Ammon's horn (tissue), 1 donor: ENCODE measurements at places on chromosomes 4 and X.

DNA sequence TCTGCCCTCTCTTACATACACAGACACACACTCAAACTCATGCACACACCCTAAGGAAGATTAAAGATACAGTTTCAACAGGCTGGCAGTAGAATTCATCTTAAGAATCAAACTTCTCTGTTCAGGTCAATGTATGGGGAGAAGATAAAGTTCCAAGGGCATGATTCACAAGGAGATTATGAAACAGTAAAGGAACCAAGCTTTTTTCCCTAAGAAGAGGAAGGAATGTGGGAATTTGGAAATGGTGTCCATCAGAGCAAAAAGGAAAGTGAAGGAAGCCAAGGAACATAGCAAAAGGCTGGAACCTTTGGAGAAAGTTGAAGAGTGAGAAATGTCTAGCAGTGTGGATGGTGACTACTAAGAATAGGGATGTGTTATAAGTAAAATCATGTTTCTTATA, 191.0 kb upstream of the NPY2R start:
- DNase-seq: no peak

DNA sequence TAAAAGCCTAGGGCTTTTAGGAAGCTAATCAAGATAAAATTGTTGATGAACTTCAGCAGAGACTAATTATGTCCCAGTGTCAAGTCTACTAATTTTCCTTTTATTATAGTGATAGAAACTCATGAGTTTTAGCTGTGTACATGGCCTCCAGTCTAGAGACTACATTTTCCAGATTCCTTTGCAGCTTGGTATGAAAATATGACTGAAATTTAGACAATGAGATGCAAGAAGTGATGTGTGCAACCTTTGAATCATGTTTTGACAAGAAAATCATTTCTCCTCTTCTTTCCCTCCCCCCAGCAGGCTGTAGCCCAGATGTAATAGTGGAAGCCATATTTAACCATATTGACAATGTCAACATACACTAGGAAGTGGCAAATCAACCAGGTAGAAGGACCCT, 30.3 kb upstream of the IL13RA2 start:
- no peak for DNase-seq

- DNase-seq: no peak
Observed at GRCh38 chr4:10598829-10599228, 85.7 kb downstream of the CLNK start.

DNA sequence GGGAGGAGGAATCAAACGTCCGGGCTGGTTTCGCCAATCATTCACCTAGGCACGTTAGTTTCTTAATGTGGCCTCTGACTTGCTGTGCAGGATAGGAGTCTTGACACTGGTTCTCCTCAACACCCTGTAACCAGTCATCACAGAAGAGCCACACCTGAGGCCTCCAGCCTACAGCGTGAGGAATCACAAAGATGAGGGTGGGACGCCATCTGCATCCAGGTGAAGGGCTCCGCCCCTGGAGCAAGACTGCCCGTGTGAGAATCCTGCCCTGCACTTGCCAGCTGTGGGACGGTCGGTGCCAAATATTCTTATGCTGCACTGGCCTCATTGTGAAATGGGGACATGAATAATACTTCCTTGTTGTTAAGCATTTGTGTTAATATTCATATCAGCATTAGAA, 35.7 kb upstream of the TSPAN5 start:
- no peak for DNase-seq

GRCh38 chr4:22170353-22170752, 221.8 kb upstream of the KCNIP4 start:
- no peak for DNase-seq

DNA sequence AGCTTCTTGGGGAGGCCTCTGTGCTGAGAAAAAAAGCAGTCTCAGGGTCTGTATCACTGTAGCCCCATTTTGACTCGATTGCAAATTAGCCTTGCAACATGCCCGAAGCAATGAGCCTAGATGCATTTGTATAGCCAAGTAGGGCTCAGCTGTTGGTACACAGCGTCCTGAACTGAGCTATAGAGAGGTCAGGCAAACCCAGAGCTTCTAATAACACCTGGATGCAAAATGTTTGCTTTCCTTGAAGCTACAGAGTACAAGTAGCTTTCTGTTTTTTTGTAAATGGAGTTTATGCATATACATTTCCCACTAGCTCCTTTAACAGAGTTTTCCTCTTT, 87.8 kb downstream of the PLAC1 start:
- DNase-seq: no peak

DNA sequence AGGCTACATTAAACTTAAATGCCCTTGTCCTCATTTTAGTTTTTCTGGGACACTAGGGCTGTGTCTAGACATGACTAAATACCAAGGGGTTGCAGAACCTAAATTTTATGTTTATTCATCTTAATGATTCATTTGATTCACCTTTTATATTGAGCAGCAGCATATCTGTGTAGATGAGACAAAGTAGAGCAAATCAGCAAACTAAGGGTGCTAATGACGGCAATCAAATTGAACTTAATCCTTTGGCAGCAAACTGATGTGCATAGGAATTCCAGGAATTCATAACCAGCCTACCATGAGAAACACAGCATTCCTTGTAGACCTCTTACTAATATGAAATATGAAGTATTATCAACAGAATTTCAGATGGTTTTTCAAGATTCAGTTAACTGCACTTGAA, 25.1 kb downstream of the EPHA5 start:
- no peak for DNase-seq

DNA sequence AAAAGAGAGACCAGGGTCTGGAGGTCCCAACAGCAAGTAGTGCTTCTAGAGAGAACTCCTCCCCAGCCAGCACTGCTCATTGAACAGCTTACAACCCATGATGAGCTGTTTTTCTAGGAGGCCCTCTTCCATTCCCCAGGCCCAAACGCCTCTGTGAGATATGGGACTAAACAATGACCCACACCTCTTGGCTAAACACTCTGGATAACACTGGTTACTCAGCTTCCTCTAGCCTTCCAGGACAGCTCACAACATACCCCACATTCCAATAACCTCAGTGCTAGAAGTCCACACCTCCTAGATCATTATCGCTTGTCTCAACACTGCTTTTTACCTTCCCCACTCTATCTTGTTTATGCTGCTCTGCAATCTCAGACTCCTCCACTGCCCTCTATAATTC, 35.4 kb upstream of the PGRMC2 start:
- no peak for DNase-seq

- DNase-seq: no peak
Observed at GRCh38 chr4:99008051-99008450, 12.5 kb downstream of the METAP1 start.

GRCh38 chr4:1375761-1376322, 28.8 kb downstream of the UVSSA start:
- DNase-seq: no peak

GRCh38 chr4:184094532-184095159, 123.0 kb downstream of the ENPP6 start:
- DNase-seq: no peak

GRCh38 chrX:72094894-72095293, 36.8 kb downstream of the RTL5 start:
- peak; percentile 39 for DNase-seq

DNA sequence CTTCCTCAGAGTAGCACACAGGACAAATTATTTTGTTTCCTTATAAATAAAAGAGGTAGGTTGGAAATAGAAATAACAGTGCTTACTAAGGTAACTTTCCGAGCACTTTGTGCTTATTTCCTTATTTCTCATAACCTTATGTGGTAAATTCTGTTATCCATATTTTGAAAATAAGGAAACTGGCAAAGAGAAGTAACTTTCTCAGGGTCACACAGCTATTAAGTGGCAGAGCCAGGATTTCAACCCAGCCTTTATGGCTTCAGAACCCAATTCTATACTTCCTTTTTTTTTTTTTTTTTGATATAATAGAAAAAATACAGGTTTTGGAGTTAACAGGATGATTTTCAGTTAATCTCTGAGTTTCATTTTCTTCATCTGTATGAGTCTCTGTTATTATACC, 3.3 kb downstream of the UTP3 start:
- no peak for DNase-seq

GRCh38 chr4:185399466-185399865, 2.8 kb downstream of the ANKRD37 start:
- DNase-seq: peak; percentile 18

DNA sequence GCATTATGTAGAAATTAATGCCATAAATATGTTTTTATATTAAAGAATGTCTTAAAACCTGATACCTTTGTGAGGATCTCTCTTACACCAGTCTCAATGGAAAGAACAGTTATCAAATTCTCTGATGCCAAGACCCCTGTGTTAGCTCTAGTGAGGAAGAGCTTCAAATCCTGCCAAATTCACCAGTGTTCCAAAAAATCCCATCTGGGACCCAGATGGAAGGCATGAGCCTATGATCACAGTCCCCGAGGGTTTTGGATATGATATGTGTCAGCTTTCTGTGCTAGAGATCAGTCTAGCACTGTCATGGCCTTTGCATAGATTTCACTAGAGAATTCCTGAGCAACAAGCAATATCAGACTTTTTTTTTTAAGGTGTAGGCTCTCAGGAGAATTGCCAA, 412.1 kb downstream of the UBE2NL start:
- peak; percentile 1 for DNase-seq

DNA sequence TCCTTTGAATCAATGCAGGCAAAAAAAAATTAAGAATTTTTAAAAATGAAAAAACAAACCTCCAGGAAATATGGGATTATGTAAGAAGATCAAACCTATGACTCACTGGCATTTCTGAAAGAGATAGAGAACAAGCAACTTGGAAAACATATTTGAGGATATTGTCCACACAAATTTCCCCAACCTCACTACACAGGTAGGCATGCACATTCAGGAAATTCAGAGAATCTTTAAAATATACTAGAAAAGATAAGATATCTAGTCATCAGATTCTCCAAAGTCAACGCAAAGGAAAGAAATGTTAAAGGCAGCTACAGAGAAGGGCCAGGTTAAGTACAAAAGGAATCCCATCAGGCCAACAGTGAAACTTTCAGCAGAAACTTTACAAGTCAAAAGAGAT, 85.6 kb downstream of the ANTXR2 start:
- no peak for DNase-seq
